ENCODE measurements at places on chromosomes 2 and 18.

- DNase-seq: no peak
These were observed 141.1 kb downstream of the HDAC4 start for GRCh38 chr2:239259603-239260298.

GRCh38 chr2:194104687-194105086, 1552.3 kb upstream of the SLC39A10 start:
- no peak for DNase-seq

- no peak for DNase-seq
These were observed 1.5 kb downstream of the FAM228A start for GRCh38 chr2:24176326-24176725.

GRCh38 chr18:56321470-56321869, 316.9 kb downstream of the TXNL1 start:
- no peak for DNase-seq

DNA sequence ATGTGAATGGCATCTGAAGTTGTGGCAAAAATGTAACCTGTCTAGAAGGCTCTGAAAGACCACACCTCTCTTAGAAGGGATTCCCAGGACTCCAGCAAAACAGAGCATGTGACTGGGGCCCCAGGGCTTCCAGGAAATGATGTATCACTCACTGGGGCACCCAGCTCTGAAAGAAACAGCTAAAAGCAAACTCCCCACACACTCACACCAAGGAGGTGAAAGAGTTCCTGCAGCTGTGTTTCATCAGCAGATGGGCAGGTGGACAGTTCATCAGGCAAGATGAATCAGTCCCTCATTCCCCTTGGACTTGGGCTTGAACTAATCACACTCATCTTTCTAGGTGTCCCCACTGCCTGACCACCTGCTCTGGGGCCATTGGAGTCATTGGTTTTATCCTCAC, 76.2 kb downstream of the CCBE1 start:
- no peak for DNase-seq

DNA sequence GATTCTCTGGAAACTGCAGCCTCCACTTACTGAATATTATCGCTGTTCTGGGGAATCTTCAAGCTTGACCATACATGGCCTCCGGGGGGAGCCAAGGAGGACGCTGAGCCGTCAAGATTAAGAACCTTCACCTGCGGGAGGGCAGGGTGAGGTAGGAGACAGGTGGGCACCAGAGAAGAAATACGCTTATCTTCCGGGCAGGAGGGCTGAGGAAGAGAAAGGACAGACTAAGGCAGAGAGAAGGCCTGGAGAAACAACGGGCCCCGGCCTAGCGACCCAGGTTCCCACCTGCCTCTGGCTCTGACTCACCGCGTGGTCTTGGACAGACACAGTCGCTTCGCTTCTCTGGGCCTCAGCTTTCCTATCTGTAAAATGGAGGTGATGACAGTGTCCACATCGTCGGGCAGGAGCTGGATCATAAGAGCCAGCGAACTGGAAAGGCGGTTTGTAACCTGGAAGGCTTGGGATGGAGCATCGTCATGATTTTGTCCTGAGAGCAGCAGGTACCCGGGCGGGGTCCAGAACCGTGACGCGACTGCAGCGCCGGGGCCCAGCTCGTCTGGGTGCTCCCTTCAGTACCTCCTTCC, 659 bp downstream of the ZNF142 start:
- no peak for DNase-seq

GRCh38 chr2:37454851-37455762, 110.7 kb downstream of the QPCT start:
- no peak for DNase-seq

- no peak for DNase-seq
These were observed 32.2 kb downstream of the KIF1A start for GRCh38 chr2:240787521-240788472.
